ENCODE measurements at places on chromosomes 16 and 17.

DNA sequence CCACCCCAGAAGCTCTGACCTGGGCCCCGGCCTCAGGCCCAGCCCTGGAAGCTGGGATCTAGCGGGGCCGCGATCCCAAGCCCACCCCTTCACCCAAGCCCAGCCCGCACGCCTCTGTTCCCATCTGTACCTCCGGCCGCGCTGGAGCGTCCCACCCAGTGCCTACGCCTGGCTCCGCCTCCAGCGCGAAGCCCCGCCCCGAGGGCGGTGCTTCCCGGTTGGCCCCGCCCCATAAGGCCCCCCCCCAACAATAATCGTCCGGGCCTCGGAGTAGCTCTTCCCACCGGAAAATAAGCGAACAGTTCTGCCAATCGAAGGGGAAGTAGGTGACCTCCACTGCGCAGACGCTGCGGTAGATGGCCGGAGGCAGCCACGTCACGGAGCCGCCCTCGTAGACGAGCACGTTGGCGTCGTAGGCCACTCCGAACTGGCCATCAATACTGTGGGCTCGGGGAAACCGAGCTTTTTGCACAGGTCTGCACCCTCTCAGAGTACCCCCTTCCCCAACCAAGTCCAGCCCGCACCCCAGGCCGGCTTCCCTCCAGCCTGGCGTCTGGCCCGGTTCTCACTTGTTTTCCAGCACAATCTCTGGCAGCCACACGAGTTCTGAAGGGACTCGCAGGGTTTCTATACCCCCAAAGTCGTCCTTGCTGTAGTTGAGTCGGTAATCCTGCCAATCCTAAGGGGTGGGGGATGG, 1.1 kb downstream of the CHRNE start:
- DNase-seq, result no peak

DNA sequence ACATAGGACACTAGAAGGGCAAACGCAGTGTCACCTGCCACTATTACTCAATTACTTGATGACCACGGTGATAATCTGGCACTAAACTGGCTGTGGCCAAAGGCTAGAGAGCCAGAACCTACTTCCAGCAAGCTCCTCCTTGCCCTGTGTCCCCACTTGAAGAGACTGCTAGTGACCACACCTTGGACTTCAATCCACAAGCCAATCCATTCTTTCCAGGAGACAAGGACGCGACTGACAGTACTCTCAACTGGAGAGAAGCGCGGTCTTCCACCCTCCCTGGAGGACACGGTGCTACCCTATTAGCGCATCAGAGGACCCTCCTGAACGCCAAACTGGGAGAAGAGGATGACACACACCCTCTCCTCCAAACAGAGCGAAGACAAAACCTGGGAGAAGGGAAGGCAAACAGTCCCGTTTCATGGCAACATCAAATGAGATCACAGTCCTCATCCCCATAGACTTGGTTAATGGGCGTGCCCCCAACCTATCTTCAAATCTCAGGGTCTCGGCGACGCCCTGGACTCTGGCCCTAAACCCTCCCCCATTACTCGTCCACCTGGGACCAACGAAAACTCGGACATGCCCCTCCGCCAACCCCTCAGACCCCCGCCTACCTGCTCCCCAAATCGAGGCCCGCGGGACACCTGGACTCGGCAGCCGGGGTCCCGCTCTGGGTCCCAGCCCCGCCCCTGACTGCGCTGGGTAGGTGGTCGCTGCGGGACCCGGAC, 508 bp downstream of the FLCN start:
- DNase-seq, result no peak

- peak; percentile 9 for DNase-seq
Measured at GRCh38 chr16:29925105-29925756, 795 bp downstream of the KCTD13 start.

DNA sequence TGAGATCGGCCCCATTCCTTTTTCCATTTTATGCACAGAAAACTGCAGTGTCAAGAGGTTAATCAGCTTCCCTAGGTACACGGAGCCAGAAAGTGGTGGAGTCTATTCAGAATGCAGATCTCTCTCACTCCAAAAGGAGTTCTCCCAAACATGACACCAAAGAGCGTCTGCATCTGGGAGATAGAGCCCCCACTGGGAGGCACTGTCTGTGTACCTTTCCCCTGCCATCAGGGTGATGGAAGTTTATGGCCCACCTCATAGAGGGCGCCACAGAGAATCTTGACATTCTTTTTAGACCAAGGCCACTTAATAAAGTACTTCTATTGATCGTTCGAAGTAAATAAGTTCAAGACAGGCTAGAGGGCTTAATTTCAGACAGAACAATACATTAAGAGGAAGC, 493.7 kb upstream of the ERCC4 start:
- DNase-seq, result peak; percentile 1

- DNase-seq, result no peak
Measured at GRCh38 chr17:28572259-28573039, 1.1 kb upstream of the PIGS start.

GRCh38 chr16:83914091-83914710, 15.3 kb downstream of the MLYCD start:
- DNase-seq, result no peak

- no peak for DNase-seq
Measured at GRCh38 chr17:5194346-5194745, 2.7 kb upstream of the ZNF594 start.

GRCh38 chr17:58338454-58338840, 9.9 kb upstream of the TSPOAP1 start:
- peak; percentile 57 for DNase-seq

DNA sequence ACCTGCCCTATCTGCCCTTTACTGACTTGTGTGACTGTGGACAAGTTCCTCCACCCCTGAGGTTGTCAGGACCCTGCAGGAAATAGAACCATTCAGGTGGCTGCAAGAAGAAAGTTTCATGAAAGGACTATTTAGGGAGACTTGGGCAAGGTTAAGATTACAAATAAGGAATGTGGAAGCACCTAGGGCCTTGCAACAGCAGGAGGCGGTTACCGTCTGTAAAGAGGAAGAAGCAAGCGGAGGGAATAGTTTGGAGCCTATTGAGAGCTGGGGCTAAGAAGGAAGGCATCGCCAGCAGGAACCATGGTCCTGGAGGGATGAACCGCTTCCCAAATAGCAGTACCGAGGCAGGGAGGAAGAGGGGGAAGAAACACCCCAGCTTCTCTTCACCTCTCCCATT, 132.4 kb downstream of the PRKCB start:
- DNase-seq, result no peak

GRCh38 chr16:65010125-65010524, 111.7 kb downstream of the CDH11 start:
- DNase-seq, result no peak
